ENCODE measurements at places on chromosomes 13 and 19.

GRCh38 chr19:44640518-44640917, 3.2 kb upstream of the PVR start:
- peak; percentile 31 for DNase-seq

GRCh38 chr19:39199025-39199424, 2.3 kb downstream of the NCCRP1 start:
- peak; percentile 37 for DNase-seq

GRCh38 chr13:106619688-106620555, 52.0 kb upstream of the ARGLU1 start:
- DNase-seq: peak; percentile 84

DNA sequence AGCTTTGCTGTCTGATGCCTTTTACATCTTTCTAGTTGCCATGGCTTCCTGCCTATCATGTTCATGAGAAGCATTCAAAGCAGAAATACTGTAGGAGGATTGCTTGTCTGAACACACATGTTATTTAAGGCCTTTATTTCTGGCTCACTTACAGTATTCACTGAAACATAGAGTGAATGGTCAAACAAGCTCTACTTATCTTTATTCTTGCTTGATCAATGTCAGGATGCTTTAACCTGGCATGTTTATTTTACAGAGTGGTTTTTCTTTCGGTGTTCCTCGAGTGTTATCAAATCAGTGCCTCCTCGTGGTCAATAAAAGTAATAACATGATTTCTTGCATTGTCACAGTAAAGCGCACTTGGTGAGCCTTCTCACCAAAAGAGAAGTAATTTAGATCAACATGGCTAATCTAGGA, 73.5 kb upstream of the PCDH17 start:
- DNase-seq: peak; percentile 1

GRCh38 chr13:95955255-95955654, 97.9 kb downstream of the UGGT2 start:
- no peak for DNase-seq

GRCh38 chr19:7994114-7994513, 11.3 kb downstream of the ELAVL1 start:
- no peak for DNase-seq

GRCh38 chr19:30214651-30215051, 157.5 kb upstream of the ZNF536 start:
- DNase-seq: no peak

- no peak for DNase-seq
Observed at GRCh38 chr13:106503730-106504453, 31.6 kb downstream of the EFNB2 start.

Data from choroid plexus epithelial cell (primary cell).